Nephron progenitor cell (in vitro differentiated cells): ENCODE measurements at places on chromosomes 5 and 9.

- peaks cover 3% of the 10 kb centered on the region for H3K27me3 ChIP-seq
- no peak overlapping the region for H3K4me3 ChIP-seq
- H3K27ac ChIP-seq, result no peak overlapping the region
- H3K4me1 ChIP-seq, result no peaks in the 10 kb centered on the region
- no peak for DNase-seq
Measured at GRCh38 chr5:9192266-9192665, 353.6 kb downstream of the SEMA5A start.

DNA sequence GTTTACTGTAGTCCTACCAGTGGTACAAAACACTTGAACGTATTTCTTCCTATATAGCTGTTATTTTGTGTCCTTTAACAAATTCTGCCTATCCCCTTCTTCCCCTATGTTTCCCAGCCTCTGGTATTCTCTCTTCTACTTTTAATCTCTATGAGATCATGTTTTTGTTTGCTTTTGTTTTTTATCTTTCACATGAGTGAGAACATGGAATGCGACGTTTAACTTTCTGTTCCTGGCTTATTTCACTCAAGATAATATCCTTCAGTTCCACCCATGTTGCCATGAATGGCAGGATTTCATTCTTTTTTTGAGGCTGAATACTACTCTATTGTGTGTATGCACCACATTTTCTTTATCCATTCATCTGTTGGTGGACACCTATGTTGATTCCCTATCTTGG, 634.4 kb upstream of the WWC1 start:
- no peak for DNase-seq
- H3K36me3 ChIP-seq, result no peaks in the 10 kb centered on the region
- H3K27me3 ChIP-seq, result no peaks in the 10 kb centered on the region
- H3K27ac ChIP-seq, result no peak overlapping the region
- H3K4me1 ChIP-seq, result no peaks in the 10 kb centered on the region

- no peaks in the 10 kb centered on the region for H3K4me1 ChIP-seq
- H3K27me3 ChIP-seq, result peaks cover 7% of the 10 kb centered on the region
Measured at GRCh38 chr5:98713027-98713426, 60.4 kb upstream of the RGMB start.

DNA sequence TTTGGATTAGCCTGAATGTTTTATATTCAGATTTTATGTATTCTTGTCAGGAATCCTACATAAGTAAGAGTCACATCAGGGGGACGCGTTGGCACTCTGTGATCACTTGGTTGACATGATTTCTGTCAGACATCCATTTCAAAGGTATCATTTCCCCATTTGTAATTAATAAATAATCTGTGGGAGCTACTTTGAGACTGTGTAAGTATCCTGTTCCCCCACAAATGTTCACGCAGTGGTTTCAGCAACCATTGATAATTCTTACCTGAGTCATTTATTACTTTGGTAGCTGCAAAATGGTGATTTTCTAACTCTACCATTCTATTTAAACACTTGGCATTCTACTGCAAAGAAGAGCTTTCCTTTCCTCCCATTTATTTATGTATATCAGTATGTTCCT, 56.9 kb upstream of the TBC1D2 start:
- no peak for DNase-seq
- peaks cover 21% of the 10 kb centered on the region for H3K27me3 ChIP-seq
- no peak overlapping the region for H3K27ac ChIP-seq
- no peaks in the 10 kb centered on the region for H3K4me1 ChIP-seq

- no peaks in the 10 kb centered on the region for H3K4me1 ChIP-seq
- peaks cover 3% of the 10 kb centered on the region for H3K27me3 ChIP-seq
- no peak for DNase-seq
Measured at GRCh38 chr5:84372066-84372695, 12.5 kb downstream of the EDIL3 start.

DNA sequence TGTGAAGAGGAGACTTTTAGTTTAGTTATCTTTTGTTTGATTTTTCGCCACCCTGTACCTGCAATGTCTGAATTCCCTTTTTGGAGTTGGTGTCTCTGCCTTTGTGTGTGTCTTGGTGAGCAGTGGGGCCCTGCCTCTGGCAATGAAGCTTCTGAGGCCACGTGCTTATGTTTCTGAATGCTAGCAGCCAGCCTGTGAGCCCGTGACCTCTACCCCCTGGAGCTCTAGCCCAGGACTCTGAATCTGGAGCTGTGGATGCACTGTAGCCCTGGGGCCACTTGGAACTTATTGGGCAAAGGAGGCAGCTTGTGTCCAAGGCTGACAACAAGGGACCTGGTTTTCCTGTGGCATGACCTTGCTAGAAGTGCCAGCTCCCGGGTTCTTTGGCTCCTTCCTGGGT, 19.4 kb downstream of the ENTREP1 start:
- peaks cover 25% of the 10 kb centered on the region for H3K4me1 ChIP-seq
- DNase-seq, result no peak
- no peaks in the 10 kb centered on the region for H3K36me3 ChIP-seq
- peaks cover 3% of the 10 kb centered on the region for H3K27me3 ChIP-seq
- no peak overlapping the region for H3K4me3 ChIP-seq
- H3K27ac ChIP-seq, result no peak overlapping the region

DNA sequence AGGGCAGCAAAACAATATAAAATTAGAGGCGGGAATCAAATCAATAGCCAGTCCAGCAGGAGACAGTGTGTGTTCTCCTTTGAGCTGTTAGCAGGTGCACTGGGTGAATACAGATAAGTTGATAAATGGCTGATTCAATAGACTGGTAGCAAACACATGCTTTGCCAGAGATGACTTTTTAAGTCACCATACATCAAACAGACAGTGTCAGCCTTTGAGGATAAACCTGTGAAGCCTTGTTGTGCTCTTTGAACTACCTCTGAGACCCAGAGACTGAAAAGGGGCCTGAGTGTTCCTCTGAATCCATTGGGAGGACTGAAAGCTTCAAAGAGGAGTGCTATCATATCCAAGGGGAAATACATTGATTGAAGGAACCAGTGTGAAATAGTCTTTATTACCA, 301.9 kb downstream of the RASEF start:
- no peak overlapping the region for H3K4me3 ChIP-seq
- peaks cover 2% of the 10 kb centered on the region for H3K27me3 ChIP-seq
- DNase-seq, result no peak
- peaks cover 7% of the 10 kb centered on the region for H3K36me3 ChIP-seq

DNA sequence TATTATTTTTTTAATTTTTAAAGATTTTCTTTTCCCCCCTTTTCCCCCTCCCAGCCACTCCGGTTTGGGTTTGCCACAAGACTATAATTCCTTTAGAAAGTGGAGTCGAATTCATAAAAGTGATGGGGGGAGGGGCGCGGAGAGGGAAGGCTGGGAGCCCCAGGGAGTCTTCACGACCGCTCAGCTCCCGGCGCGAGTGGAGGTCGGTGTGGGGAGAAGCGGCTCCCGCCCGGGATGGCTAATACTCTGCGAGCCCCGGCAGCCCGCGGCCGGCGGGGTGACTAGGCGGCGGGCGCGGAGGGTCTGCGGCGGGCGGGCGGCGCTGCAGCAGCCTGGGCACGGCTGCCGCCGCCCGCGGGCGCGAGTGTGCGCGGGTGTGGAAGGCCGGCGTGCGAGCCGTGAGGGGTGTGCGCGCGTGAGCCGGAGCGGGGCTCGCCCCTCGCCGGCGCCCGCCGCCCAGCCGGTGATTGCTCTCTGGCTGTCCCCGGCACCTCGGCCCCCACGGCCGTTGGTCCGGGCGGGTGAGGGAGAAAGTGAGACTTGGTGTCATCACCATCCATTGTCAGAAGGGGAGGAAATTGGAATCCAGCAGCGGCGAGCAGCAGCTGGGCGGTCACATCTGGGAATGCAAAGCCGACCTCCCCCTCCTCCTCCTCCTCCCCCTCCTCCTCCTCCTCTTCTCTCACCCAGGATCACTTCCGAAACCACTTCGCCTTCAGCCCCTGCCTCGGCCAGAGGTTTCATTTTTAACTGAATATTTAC, at the start of gene PARP8:
TSS of gene PARP8 (plus strand) at position 377 of the 762 bp plus-strand sequence. CDS start 459 bp downstream, outside the sequence.
- H3K36me3 ChIP-seq, result no peaks in the 10 kb centered on the region
- peak within 1 kb of the TSS; percentile 95 for H3K27ac ChIP-seq
- H3K4me1 ChIP-seq, result peaks cover 58% of the 10 kb centered on the region
- DNase-seq, result peak; percentile 68
- peak within 1 kb of the TSS; percentile 99 for H3K4me3 ChIP-seq

- no peak overlapping the region for H3K27ac ChIP-seq
- DNase-seq, result no peak
- H3K36me3 ChIP-seq, result no peaks in the 10 kb centered on the region
Measured at GRCh38 chr5:147519380-147519779, 9.5 kb upstream of the DPYSL3 start.

DNA sequence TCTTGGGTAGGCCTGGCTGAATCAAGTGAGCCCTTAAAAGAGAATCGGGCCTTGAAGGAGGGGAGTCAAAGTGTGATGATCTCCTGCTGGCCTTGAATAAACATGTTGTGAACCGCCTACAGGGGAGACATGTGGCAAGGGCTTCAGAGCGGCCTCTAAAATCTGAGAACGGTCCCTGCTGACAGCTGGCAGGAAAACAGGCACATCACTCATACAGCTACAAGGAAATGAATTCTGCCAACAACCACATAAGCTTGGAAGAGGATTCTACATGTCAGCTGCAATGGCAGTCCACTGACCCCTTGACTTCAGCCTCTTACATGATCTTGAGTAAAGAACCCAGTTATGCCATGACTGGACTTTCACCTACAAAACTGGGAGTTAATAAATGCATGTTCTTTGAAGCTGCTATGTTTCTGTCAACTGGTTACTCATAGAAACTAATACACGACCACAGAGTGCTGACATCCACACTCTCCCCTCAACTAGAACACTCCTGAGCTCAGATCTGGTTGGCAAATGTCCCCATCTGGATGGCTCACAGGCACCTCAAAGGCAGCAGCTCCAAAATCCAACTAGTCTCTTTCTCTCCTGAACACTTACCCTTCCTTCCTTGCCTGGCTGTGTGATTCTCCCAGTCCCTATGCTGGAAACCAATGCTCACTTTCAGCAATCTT, 333.1 kb downstream of the ASTN2 start:
- no peak overlapping the region for H3K27ac ChIP-seq
- H3K4me3 ChIP-seq, result no peak overlapping the region
- H3K36me3 ChIP-seq, result no peaks in the 10 kb centered on the region
- H3K4me1 ChIP-seq, result peaks cover 25% of the 10 kb centered on the region

GRCh38 chr5:135161221-135161620, 127.2 kb upstream of the PITX1 start:
- H3K36me3 ChIP-seq, result peaks cover 8% of the 10 kb centered on the region
- H3K4me1 ChIP-seq, result peaks cover 4% of the 10 kb centered on the region
- peaks cover 34% of the 10 kb centered on the region for H3K27me3 ChIP-seq
- no peak overlapping the region for H3K27ac ChIP-seq

- DNase-seq, result no peak
- H3K27ac ChIP-seq, result no peak overlapping the region
- no peaks in the 10 kb centered on the region for H3K27me3 ChIP-seq
- no peak overlapping the region for H3K4me3 ChIP-seq
Measured at GRCh38 chr5:131679911-131680310, 44.9 kb upstream of the RAPGEF6 start.
